ENCODE measurements at places on chromosomes 6 and 20.

DNA sequence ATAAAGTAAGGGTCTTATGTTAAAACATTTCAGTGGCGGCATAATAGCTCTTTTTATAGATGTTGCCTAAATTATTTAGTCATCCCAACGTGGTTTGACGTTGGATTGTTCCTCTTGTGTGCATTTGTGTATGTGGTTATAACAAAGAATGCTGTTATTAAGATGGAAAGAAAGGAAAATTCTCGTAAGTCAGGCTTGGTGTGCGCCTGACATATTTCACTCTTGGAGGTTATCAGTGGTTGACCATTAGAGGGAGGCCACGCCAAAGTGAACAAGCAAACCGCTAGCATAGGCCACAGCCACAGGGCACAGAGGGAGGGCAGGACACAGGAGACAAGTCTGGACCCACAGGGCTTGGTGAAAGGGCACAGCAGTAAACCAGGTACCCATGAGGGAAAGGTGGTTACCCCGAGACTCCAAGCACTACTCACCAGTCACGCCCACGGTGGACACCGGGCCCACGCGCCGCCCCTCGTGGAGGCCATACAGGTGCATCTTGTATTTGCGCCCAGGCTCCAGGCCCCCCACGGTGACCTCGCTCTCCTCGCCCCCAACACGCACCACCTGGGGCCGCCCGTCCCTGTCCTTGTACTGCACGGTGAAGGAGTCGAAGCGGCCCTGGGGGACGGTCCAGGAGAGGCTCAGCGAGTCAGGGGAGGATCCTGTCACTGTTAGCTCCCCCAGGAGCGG, 22.9 kb downstream of the CYP21A2 start:
- no peak for DNase-seq

GRCh38 chr20:31861385-31862156, 8.8 kb downstream of the DUSP15 start:
- DNase-seq, result peak; percentile 76

- DNase-seq, result no peak
These were observed 4.6 kb downstream of the SLC35F1 start for GRCh38 chr6:117911660-117912059.

GRCh38 chr6:90222008-90222407, 74.6 kb downstream of the BACH2 start:
- DNase-seq, result no peak

DNA sequence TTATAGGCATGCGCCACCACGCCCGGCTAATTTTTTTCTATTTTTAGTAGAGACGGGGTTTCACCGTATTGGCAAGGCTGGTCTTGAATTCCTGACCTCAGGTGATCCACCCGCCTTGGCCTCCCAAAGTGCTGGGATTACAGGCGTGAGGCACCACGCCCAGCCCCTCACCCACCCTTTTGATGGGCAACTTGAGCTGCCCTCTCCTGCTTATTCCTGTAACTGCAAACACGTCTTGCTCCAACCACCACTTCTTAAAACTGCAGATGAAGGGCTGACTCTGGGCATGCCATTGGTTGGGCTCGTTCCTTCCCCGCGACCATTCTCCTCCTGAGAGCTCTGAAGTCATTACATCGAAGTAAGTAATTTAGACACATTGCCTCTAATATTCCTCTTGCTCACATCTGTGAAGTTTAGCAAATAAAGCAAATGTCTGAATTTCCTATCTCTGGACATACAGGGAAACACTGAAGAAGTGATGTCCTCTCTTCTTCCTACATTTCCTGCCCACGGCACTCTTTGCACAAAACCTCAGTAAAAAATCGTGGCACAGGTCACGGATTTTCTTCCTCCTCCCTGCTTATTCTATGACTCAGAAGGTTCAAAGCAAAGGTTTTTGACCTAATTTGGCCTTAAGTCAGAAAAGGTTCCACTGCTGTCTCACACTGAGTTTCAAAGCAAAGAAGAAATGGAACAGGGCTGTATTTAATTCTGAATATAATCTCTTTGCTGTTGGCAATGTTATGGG, 117.5 kb downstream of the GMPR start:
- DNase-seq, result no peak

DNA sequence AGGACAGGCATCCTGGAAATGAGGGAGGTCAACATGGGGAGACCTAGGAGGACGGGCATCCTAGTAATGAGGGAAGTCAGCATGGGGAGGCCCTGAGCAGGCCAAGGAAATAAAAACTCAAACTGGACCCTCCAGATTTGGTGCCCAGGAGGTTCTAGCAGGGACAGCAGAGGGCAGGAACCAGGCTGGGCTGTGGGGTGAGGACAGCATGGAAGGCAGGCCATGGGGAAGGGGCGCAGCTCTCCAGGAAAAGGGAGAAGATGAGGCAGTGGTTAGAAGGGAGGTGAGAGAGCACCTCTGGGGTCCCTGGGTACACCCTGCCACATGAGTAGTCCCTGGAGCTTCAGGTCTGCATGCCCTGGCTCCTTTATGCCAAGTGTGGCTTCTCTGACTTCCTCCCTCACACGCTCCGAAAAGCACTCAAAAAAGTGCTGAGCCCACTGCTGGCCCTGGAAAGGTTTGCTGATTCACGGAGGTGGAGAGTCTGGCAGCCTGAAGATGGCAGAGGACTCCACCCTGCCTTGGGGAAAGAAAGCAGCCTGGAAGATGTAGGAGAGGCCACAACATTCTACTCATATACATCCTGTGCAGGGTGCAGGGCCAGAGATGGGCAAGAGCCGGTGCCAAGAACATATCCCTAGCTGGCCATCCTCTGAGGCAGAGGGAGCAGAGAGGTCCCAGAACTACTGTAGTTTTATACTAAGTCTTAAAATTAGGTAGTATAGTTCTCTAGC, 154.9 kb downstream of the MRPL14 start:
- no peak for DNase-seq

GRCh38 chr20:62749851-62750445, 41.3 kb downstream of the NTSR1 start:
- no peak for DNase-seq

- peak; percentile 49 for DNase-seq
These were observed 16.5 kb downstream of the SMLR1 start for GRCh38 chr6:130843575-130844320.

DNA sequence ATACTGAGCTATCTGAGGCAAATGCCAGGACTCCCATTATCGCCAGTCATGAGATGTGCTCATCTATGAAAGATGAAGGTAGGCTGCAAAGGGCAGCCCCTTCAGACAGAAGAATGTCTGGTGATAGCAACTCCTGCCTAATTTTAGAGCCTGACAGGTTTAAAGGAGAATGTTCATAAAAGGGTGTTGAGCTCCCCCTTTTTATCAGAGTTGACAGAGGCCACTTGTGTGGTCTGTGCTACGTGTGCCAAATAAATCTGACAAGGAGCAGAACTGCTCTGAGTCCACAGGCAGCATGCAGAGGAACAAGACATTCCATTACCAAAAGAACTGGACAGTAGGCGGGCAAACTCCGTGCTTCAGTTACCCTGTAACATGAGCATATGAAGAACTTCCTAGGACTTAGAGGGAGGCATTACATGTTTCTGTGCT, 101.8 kb downstream of the PREP start:
- no peak for DNase-seq

DNA sequence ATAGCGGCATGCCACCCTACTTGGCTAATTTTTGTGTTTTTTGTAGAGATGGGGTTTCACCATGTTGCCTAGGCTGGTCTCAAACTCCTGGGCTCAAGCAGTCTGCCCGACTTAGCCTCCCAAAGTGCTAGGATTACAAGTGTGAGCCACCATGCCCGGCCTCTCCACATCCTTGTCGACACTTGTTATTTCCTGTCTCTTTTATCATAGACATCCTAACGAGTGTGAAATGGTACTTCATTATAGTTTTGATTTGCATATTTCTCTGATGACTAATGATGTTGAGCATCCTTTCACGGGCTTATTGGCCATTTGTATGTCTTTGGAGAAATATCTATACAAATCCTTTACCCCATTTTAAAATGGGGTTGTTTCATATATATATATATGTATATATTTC, 39.0 kb upstream of the ASXL1 start:
- peak; percentile 38 for DNase-seq

DNA sequence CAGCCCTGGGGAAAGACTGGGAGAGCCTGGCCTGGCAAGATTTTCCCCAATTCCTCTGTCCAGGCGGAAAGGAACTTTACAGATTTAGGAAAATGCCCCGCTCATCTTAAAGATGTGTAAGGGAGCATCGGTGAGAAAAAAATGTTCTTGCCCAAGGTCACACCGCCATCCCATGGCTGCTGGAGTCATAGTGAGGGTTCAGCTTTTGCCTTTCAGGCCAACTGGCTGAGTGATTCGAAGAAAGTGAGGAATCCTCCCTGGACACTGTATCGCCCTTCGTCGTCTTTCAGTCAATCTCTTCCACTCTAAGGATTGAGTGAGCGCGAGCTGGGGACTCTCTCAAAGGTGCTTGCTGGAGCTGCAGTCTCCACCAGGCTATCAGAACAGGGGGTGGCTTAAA, 1.4 kb downstream of the WFDC2 start:
- no peak for DNase-seq

DNA sequence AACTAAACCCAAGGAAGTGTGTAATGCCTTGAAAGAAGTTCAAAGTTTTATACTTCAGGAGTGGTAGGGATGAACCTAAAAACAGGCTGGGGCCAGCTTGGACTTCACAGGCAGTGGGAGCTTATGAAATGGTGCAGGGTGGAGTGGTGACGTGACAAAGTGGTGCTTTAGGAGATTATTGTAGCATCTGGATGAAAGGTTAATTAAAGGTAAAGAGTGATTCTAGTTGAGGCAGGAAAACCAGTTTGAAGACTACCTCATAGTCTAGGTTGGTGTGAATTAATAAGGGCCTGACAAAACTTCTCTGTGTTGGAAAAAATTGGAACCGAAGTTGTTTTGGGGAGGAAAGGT, 30.5 kb upstream of the GMDS start:
- DNase-seq, result no peak

GRCh38 chr20:18137412-18138265, at the start of the genes KAT14 and PET117:
TSS of gene KAT14 (plus strand) at chr20:18137863. CDS start at chr20:18142661, 4,798 bp downstream.
TSS of gene PET117 (plus strand) at chr20:18137863. CDS start at chr20:18137956, 93 bp downstream.
- DNase-seq, result peak; percentile 91

DNA sequence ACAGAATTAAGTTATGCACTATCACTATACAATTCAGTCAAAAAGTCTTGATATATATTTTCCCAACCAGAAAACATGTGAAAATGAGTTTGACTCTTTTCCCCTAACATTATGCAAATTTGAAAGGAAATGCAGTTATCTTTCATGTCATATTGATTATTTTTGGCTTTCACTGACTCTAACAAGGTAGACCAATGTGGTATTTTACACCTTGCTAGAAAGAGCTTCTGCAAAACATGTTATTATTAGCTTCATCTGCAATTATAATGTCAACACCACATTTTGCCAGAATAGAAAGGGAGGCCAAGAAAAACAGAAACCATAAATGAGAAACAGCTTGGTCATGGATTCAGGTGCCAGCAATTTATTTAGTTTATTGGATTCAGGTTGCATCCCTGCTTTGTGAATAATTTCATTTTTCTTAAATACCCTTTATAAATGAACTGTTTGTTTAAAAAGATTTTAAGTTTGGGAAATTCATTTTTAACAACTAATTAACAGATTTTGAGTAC, 226.1 kb upstream of the GJE1 start:
- no peak for DNase-seq

DNA sequence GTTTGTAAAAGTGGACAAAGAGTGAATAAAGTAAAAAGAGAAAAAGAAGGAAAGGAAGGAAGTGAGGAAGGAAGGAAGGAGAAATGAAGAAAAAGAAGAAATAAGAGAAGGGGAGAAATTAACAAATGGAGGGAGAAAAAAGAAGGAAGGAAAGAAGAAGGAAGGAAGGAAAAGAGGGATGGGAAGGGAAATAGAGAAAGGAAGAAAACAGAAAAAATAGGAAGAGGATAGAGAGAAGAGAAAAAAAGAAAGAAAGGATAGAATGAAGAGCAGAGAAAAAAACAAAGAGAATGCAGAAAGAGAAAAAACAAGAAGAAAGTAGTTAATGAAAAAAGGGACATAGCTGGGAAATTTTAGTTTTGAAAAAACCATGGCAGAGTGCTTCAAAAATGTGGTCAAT, 361.8 kb downstream of the EPHA7 start:
- no peak for DNase-seq

- peak; percentile 0 for DNase-seq
These were observed 89.2 kb downstream of the FAM83B start for GRCh38 chr6:54935739-54936138.

GRCh38 chr20:45701104-45701503, 734 bp upstream of the WFDC13 start:
- no peak for DNase-seq

DNA sequence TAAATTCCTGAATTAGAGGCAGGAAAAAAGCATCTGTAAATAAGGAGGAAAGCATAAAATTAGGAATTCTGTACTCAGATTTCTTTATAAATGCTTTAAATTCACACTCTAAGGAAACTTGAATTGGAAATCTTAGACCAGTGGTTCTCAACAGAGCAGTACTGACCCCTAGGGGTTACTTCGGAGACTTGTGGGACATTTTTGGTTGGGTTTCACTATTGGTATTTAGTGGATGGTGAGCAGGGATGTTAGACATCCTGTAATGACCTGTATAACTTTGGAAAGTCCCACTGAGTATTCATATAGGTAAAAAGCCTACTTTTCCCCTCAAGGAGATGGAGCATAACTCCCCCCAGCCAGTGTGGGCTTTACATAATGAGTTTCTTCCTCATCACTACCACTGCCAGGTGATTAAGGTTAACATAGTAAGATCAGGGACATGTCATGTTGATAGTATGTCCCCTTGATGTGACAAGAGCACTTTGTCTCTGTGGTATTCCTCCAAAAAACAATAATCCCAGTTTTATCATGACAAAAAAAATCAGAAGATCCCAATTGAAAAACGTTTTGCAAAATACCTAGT, 31.0 kb downstream of the GLO1 start:
- peak; percentile 76 for DNase-seq

DNA sequence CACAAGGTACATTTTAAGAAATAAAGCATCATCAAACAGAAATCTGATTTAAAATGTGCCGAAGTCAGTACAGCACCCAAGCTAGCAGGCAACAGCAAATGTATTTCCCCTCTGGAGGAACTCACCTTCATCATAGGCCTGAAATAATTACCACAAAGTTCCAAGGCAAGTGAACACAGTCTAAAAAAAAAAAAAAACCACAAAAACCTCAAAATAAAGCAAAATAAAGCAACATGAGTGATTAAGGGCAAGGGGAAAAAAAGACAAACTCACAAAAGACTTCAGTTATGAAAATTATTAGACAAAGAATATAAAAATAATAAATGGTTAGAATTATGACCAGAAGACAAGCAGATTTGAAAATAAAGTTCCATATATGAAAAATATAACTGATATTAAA, 10.4 kb downstream of the GPR63 start:
- DNase-seq, result no peak

GRCh38 chr20:49880177-49880576, 35.2 kb downstream of the SPATA2 start:
- DNase-seq, result no peak

- no peak for DNase-seq
These were observed 81.3 kb downstream of the C6orf52 start for GRCh38 chr6:10613077-10613476.

- no peak for DNase-seq
These were observed 14.2 kb downstream of the HEBP2 start for GRCh38 chr6:138418118-138418742.
